ENCODE measurements at places on chromosomes 12 and 14.

- no peak for DNase-seq
Observed at GRCh38 chr12:109983432-109984142, 12.6 kb downstream of the GIT2 start.

DNA sequence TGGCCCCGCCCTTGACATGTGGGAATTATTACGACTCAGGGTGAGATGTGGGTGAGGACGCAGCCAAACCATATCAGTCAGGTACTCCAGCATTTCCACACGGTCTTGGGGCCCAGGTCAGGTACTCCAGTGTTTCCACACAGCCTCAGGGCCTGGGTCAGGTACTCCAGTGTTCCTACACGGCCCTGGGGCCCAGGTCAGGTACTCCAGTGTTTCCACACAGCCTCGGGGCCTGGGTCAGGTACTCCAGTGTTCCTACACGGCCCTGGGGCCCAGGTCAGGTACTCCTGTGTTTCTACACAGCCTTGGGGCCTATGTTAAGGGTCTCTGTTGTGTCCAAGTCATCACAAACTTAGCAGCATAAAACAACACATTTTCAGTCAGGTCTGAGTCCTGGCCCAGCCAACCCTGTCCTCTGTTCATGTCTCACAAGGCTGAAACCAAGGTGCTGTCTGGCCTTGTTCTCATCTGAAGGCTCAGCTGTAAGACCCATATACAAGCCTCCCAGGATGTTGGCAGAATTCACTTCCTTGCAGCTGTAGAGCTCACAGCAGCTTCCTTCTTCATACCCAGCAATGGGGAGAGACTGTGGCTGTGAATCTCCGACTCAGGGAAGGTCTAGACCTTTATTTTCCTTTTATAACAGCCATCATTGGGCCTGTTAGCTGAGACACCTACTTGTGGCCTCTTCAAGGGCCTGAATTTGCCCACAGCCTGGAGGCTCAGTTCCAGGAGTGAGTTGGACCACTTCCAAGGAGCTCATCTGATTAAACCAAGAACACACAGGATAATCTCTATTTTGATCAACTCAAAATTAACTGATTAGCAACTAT is 107.6 kb upstream of the SFSWAP start:
- DNase-seq = peak; percentile 59

GRCh38 chr12:27273114-27273513 is 29.0 kb downstream of the STK38L start:
- no peak for DNase-seq

- no peak for DNase-seq
Observed at GRCh38 chr12:48678551-48679185, 3.4 kb downstream of the KANSL2 start.

DNA sequence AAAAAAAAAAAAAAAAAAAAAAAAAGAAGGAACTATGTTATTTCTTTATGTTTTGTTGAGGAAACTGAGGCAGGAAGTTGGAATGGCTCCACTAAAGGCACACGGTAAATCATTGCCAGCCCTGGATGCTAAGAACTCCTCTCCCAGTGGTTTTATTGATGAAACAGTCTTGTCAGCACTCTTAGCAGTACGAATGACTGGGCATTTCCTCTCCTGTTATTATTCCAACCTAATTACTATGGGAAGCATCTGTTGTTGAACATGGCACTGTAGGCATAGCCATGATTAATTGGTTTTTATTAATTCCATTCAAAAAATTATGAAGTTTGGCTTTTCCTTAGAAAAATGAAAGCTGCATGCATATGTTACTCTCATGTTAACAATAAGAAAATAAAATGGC is 1387.1 kb upstream of the TMEM132C start:
- no peak for DNase-seq

DNA sequence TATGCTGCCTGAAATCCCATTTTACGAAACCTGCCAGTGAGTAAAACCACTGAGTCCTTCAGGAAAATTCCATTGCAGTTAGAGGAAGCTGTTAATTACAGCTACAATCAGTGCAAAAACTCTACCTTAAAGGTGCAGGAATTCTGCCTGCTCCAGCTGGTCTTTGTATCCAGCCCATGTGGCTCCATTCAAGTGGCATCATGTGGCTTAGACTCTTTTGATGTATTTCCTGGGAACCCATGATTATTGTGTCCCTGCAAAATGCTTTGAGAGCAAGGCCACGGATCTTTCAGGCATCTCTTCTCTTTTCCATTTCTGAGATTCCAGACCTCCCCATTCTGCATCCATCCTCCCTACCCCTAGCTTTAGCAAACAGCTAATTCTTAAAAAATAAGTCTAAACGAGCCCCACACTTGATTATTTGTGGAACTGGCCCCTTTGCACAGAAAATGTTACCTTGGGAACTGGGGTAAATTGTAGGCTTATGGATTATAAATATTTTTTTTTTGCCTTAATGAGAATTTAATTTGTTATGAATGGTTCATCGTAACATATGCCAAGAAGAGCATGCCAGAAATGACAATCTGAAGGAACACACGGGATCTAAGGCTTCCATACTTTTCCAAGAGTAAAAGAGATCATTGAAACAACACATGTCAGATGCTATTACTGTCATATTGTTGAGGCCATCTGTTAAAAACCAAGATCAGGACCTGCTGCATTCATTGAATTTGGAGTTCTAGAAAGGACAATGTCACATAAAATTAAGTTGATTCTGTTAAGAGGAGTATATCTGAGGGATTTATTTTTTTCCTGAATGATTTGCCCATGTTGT is 144.6 kb downstream of the TPH2 start:
- DNase-seq = no peak

Measured in Kasumi-1 (cell line).